ENCODE measurements at places on chromosomes 7 and 10. TPM values are rescaled to one million over a fixed set of nuclear protein-coding genes. Genes with fewer than 3 reads are reported as not detected.

Gene WASHC2A
- total RNA-seq: 28.7 TPM

Gene LDB3
- total RNA-seq: 4.7 TPM

Gene MYOZ1
- not detected for total RNA-seq

Gene SLC18A3
- 0.49 TPM for total RNA-seq
